Stimulated activated CD4-positive, alpha-beta T cell treated with anti-CD3 and anti-CD28 coated beads, Interleukin-15, amount 100 ng/mL, for 1 hour (primary cell): ENCODE measurements at places on chromosomes 2 and 18.

DNA sequence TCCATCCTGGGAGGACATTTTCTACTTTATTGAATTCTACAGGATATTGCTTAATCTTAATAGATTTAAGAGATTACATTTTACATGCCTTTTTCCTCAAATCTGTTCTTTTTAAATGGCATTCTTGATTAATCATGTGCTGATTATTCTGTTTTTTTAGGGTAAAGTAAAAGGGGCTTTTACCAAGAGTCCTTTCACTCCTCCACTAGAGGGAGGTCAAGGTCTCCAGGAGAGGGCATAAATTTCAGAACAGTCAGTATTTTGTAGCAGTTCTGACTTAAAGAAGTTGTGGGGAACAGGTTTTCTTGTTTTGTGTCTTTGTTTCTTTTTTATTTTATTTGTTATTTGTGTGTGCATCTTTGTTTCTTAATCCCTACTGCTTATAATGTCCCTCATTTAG is 25.4 kb downstream of the WDR75 start:
- DNase-seq: no peak

DNA sequence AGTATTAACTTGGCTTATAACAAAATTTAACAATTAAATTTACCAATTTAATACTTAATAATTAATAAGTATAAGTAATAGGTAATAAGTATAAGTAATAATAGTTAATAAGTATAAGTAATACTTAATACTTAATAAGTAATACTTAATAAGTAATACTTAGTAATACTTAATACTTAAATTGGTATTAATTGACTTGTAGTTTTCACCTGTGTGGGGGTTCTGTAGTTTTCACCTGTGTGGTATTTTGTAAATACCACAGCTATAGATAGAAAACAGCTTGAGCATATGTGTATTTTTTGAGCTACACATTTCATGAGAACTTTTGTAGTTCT is 55.4 kb downstream of the MAPRE2 start:
- no peak for DNase-seq

DNA sequence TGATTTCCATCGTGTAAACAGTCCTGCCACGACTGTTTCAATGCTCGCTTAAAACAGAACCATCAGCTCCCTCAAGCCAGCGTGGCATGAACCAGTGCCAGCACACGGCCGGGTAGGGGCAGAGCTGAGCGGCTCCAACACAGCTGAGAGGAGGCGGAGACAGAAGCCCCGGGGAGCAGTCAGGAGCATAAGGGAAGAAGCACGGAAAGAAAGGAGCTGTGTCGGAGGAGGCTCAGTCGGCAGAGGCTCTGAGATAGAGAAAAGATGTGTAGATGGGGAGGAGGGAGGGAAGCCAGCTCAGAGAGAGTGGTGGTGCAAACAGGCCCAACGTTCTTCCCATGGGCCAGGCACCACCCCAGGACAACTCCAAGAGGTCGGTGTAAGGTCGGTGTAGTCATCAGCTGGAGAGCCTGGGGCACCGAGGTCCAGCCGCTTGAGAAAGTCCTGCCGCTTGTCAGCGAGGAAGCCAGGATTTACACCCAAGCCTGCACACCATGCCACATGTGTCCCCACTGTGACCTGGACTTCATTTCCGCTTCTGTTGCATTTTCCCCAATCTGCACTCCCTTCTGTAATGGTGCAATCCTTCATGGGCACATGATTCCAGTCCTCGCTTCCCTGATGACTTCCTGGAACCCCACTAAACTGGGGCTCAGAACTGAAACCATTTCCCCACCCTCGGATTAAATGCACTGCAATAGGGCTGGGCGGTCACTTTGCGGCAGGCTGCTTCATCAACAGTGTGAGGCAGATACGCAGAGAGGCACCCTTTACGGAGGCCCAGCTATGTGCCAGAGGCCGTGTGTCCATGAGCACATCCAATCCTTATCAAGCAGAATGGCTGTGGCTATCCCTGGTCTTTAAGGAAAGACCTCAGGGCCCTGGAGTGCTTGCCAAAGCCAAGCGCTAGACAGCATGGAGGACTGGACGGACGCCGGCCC is 43.5 kb downstream of the CYP27C1 start:
- no peak for DNase-seq

- no peak for DNase-seq
Measured at GRCh38 chr2:85009019-85009618, 38.2 kb downstream of the KCMF1 start.

GRCh38 chr18:41131050-41131449 is 824.0 kb upstream of the PIK3C3 start:
- DNase-seq: no peak

GRCh38 chr18:79572848-79573451 is 106.7 kb upstream of the CTDP1 start:
- no peak for DNase-seq

DNA sequence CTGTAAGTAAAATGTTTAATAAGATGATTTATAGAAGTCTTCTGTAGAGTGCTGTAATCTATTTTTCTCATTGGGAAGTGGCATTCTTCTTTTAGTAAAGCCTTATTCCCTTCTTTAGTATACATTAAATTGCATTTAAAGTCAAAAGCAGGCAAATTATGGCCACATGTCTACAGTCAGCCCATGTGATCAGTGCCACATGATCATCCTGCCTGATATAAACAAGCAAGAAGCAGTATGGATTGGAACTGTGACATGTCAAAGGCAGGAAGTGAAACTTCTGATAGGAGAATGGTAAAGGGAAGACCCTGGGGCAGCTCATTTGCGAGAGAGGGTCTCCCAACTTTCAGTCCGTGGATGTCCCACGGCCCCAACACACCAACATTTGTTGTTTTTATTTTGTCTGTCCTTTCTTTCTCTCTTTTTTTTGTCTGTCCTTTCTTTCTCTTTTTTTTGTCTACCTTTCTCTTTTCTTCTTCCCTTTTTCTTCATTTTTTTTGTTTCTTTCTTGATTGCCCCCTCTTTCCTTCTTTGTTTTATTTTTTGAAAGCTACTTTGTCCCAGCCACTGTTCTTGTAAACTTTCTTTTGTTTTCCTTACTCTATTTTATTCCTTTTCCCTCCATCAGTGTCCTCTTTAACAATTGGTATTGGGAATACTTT is 154.9 kb downstream of the DTNA start:
- DNase-seq: no peak

- no peak for DNase-seq
Measured at GRCh38 chr18:35938158-35938557, 34.3 kb upstream of the RMP24 start.

GRCh38 chr18:58394602-58395425 is 234.1 kb downstream of the ALPK2 start:
- no peak for DNase-seq

DNA sequence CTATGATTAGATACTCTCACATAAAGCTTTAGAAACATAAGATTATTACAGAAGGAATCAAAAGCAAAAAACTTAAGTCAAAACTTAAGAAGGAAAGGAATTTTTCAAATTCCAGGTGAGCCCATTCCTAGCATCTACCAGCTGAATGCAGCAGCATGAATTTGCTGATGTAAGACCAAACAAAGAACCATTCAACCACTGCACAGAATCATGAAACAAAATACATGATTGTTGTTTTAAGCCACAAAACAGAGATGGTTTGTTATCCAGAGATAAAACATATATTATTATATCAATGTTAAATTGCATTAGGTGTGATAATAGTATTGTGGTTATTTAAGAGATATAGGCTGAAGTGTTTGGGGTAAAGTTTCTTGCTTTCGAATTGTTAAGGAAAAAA is 29.0 kb downstream of the PIGN start:
- DNase-seq: no peak

GRCh38 chr2:132559921-132560320 is 110.1 kb downstream of the LYPD1 start:
- no peak for DNase-seq

DNA sequence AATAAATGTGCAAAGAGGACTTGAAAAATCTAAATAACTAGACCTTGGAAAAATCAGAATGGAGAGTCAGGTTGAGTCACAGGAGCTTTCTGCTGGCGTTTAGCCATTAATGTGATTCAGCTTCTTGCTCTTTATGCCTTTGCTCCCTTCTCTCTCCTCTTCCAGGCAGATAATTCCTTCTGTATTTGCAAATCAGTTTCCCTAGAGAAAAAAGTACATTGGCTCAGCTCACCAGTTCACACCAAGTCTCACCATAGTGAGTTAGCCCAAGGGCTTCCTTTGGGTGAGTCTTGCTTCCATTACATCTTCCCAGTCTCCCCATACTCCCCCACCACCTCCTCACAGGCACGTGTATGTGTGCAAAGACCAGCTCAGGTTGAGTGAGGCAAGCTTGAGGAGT is 73.6 kb downstream of the CYBRD1 start:
- DNase-seq: no peak

GRCh38 chr2:85278361-85278760 is 49.4 kb downstream of the TGOLN2 start:
- no peak for DNase-seq

DNA sequence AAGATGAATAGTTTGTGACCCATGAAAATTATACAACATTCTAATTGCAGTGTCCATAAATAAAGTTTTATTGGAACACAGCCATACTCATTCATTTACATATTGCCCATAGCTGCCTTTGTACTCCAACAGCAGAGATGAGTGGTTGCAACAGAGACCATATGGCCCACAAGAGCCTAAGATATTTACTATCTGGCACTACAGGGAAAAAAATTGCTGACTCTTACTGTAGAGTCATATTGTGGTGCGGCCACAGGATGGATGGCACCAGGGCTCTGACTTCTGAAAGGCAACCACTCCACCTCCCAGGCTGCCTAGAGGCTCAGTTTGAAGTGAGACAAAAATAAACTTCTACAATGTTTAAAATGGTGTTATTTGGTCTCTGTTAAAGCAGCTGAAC is 404.0 kb upstream of the ATP5MC3 start:
- DNase-seq: no peak

- DNase-seq: no peak
Measured at GRCh38 chr18:62607302-62607701, 84.5 kb downstream of the ZCCHC2 start.

DNA sequence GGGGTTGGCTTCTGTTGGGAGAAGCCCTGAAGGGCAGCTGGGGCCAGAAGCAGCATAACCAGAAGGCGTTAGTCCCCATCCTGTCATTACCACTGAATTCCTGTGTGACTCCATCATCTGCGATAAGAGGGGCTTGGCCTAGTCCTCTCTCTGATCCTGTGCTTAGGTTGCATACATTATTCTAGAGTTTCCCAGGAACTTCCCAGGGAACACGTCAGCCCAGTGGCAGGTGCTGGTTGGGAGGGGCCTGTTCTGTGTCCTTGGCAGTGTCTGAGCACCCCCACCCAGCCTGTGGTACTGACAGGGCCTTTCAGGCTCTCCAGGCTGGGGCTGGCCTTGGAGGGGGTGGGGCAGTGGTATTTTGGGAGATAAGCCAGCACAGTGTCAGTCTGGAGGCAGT is 4.5 kb upstream of the TOGARAM2 start:
- no peak for DNase-seq

GRCh38 chr2:102082571-102083392 is 59.8 kb upstream of the IL1R1 start:
- no peak for DNase-seq

- no peak for DNase-seq
Measured at GRCh38 chr2:28639836-28640235, 111.8 kb upstream of the PPP1CB start.

DNA sequence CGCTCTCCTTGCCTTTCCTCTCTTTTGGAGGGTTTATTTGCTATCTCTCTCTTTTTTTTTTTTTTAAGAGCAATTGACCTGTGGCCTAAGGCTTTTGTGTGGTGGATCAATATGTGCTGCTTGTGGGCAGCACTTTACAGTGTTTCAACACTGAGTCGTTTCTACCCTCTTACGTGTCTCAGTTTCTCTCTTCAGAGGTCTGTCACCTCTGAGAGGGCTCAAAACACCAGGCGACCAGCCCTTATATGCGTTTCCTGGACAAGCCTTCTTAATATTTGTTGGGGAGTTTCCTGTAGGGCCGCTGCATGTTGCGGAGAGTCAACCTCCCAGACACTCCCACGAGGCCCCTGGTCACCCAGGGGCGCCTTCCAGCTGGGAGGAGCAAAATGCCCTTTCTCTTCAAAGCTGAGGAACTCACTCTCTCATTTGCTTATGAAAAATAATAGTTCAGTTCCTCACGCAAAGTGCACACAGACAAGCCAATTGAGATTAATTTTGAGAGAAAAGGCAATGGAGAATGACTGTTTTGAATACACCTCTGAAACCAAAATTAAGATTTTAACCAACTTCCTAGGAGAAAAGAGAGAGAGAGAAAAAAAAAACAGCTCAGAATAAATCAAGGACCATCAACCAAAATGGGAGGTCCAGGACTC is 96.3 kb upstream of the B3GNT2 start:
- DNase-seq: no peak

GRCh38 chr2:235666213-235666781 is 172.5 kb downstream of the AGAP1 start:
- DNase-seq: no peak

DNA sequence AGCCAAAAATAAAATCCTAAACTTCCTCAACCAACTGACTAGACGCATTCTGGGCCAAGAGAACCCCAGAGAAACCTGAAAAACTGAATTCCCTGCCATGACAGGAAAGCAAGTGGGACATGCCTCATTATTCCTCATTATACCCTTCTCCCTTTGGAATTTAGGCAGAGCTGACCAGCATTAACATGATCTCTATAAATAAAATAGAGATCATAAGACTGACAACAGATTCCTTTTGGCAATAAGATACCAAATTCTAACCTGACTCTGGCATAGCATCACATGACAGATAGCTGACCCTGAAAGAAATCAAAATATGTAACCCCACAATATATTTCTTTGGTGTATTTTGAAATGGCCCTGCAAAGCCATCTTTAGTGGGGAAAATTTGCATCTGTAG is 277.8 kb upstream of the SLC14A2 start:
- no peak for DNase-seq

DNA sequence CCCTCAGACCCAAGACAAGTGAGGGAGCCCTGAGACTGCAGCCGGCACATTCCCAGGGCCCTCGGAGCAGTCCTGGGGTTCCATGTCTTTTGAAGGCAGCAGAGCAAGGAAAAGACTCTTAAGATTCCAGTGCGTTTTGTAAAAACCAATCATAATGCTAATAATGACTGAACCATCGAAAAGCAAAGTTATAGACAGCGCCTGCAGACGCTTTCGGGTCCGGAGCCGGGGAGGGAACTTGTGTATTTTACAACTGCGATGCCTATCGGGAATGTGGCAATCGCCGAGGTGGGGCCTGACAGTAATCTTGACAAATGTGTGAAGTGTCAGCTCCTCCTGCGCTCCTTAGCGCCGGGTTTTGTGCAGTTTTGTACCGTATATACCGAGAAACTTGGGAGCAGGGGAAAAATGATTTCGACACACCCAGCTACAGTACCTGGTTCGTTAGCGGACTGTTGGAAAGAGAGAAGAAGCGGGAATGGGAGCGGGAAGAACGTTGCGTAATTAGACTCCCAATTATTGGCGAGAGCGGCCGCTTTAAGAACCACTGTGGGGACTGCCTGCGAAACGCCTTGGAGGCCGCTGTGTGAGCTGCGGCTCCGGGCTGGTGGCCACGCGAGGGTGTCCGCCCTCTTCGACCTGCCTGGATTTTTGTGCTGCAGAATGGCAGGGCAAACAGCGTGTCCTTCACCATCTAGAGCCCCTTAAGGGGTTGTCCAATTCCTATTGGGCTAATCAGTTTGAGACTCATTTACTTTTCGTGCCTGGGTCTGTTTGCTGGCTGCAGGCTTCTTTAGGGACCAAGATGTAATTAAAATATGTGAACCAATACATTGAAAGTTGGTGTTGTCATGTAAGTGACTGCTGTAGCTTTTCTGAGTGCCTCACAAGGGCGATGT is 2.4 kb downstream of the EPAS1 start:
- DNase-seq: no peak

GRCh38 chr18:8773980-8774379 is 68.6 kb downstream of the MTCL1 start:
- no peak for DNase-seq
